Vagina (tissue), 2 donors: ENCODE measurements at places on chromosomes 3 and 15.

GRCh38 chr3:156892701-156893100, 66.5 kb downstream of the LEKR1 start:
- no peak for DNase-seq

GRCh38 chr3:71857956-71858355, 73.0 kb upstream of the PROK2 start:
- no peak for DNase-seq

DNA sequence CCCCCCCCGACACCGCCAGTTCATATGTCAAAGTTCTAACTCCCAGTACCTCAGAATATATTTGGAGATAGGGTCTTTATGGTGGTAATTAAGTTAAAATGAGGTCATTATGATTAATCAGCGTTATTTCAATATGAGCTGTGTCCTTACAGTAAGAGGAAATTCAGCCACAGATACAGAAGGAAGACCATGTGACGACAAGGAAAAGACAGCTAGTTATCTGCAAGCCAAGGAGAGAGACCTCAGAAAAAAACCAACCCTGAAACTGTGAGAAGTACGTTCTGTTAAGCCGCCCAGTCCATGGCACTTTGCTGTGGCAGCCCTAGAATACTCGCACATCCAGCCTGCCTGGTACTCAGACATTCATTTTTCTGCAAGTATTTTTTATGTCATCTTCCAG, 62.3 kb upstream of the ARL8B start:
- no peak for DNase-seq

- DNase-seq, result no peak
Observed at GRCh38 chr3:45306406-45307008, 80.4 kb upstream of the TMEM158 start.

- DNase-seq, result no peak
Observed at GRCh38 chr3:173396191-173397041, 1.1 kb upstream of the NLGN1 start.

DNA sequence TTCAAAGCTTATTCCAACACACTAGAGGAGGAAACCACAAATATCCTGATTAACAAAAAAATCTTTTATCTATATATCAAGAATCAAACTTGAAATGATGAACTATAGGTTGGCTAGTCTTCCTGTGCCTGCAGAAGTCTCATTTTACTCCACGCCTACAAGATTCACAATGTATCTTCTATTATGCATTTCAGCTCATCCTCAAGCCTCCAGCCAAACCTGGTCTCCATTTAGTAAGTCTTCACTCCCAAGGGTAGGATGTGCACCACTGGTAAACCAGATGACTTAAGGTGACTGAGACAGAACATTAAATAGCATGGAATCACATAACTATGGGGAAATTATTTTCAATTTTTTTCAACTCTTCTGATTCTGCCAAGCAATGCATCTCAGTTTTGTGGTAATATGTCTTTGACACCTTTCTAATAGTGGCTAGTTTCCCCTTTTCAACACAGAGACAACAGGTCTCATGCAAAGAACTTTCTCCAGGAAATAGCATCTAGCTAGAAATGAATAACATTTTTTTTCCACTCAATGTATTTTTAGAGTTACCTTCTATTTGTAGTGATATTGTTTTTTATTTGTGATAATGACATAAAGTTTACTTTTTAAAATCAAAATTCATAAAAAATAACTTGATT, 166.9 kb downstream of the TNIK start:
- DNase-seq, result no peak

DNA sequence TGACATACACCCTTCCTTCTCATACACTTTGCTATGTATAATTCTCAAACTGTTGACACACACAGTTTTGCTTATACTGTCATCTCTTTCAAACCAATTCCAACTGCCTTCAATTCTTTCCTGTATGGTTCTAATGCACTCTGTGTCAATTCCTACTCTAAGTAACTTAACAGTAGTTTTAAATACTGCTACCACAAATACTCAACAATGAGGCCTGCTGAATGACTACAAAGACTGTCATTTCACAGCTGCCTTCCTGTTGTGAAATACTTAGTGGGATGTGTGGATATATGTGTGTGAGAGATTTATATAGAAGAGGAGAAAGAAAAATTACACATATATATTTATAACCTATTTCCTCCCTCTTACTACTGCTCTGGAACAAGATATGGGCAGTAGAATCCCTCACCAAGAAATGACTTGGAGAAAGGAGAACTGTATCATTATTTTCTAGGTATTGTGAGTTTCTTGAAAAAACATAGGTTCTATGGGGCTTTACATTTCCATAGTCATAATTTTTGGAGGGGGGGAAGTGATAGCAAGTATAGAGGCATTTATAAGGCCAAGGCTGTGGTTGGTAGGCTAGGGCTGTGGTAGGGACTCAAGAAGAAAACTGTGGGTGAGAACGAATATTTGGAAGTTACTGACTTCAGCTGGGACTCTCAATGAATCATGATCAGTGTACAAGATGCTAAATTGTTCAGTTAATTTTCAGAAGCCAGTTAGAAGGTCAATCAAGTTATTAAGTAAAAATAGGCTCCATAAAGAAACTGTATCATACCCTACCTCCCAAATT, 88.7 kb downstream of the ANKRD28 start:
- DNase-seq, result no peak

GRCh38 chr15:50506121-50506520, 40.3 kb downstream of the USP50 start:
- DNase-seq, result no peak

- peak; percentile 34 for DNase-seq
Observed at GRCh38 chr15:26223720-26224119, 360.6 kb upstream of the ATP10A start.

- DNase-seq, result no peak
Observed at GRCh38 chr3:71541313-71541712, 42.2 kb downstream of the FOXP1 start.

DNA sequence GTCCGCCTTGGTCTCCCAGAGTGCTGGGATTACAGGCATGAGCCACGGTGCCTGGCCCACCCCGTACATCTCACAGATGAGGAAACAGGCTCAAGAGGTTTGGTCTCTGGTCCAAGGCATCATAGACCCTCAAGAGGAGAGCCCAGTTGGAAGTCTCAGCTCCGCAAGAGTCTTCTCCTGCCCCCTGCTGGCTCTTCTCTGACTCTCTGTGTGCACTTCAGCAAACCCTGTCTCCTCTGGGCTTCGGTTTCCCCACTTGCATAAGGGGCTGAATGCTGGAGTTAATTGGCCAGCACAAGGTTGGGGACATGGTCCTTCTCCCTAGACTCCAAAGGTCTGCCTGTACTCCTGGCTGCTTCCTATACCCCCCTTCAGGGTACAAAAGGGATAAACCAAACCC, 3.9 kb downstream of the MST1R start:
- DNase-seq, result no peak

DNA sequence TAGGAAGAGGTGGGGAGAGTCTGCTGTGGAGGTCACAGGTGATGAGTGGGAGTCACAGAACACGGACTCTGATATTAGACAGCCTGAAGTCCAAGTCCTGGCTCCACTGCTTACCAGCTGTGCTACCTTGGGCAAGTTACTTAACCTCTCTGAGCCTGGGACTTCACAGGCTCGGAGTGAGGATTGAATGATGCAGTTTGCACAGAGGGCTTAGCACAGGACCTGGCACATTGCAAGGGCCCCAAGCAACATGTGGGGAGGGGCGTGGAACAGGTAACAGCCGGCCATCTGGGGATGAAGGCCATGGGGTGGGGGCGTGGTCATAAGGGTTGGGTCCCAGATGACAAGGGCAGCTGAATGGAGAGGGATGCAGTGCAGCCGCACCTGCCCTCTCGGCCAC, 4.3 kb upstream of the ITIH3 start:
- DNase-seq, result no peak

GRCh38 chr3:171874879-171875278, 31.7 kb downstream of the TMEM212 start:
- DNase-seq, result no peak

DNA sequence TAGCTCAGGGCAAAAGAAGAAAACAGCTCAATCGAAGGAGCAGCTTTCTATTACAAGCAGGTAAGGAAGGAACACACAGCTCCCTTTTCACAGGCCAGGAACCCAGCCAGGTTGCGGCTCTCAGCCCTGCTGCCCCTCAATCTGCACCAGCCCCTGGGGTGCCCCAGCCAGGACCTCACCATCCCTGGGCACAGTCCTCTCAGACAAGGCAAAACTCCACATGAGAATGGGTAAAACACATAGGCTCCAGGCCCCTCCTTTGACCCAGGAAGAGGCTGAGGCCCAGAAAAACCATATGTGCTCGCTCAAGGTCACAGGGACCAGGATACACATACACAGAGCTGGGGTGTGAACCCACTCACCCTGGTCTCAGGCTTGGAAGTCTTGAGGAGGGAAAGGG, 178.7 kb upstream of the TLE3 start:
- no peak for DNase-seq

DNA sequence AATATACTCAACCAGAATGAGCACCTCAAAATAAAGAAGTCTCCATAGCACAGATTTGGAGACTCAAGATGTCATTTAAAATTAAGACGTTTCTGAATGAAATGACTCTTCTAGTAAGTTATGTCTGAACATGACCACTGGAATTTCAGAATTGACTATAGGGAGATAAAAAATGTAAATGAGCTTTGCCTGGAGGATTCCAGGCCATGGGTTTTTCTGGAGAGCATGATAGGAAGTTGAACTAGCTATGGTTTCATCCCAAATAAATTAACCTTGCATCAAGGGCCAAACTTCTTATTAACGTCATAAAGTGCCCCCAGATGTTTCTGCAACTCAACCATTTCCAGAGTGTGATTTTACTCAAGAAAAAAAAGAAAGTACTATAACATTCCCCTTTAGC, 222.6 kb upstream of the NR2F2 start:
- no peak for DNase-seq

DNA sequence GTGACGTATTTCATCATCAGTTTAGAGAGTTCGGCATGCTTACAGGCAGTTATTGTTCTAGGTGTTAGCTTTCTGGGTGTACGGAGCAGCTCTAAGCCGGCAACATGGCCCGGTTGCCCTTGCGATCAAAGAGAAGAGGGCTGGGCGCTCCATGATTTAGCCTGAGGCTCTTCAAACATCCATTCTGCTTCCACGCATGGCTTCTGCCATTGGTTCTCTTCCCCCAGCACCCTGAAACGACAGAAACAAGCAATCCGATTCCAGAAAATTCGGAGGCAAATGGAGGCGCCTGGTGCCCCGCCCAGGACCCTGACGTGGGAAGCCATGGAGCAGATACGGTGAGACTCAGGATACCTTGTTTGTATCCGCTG, 574 bp downstream of the NGRN start:
- no peak for DNase-seq

DNA sequence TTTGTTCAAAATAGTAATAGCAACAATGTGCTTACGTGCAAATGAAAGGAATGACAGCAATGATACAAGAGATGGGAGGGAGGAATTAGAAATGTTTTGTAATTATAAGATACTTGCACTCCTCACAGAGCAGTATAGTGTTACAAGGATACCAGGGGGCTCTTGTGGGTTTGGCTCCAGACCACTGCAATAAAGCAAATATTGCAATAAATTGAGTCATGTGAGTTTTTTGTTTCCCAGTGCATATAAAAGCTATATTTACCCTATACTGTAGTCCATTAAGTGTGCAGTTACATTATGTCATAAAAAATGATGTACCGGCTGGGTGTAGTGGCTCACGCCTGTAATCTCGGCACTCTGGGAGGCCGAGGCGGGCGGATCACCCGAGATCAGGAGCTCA, 864.3 kb downstream of the NSUN3 start:
- DNase-seq, result no peak

GRCh38 chr15:101012326-101013200, 93.4 kb downstream of the LRRK1 start:
- DNase-seq, result peak; percentile 83

- no peak for DNase-seq
Observed at GRCh38 chr3:167808910-167809309, 73.4 kb downstream of the SERPINI1 start.

DNA sequence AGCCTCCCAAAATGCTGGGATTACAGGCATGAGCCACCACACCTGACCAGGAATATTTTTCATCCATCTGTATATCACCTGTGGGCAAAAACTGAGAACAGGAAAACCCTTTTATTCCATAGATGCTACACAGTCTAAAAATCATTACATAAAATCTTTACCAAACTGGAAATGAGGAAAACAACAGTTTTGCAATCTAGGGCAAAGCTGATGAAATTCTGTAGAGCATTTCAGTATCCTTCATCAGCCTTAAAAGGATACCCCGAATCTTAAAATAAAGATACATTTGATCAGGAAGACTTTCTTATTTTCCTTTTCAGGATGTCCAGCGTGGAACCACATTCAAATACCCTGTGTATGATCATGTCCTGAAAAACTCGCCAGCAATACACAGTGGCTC, 7.1 kb downstream of the SIAH2 start:
- no peak for DNase-seq

- DNase-seq, result no peak
Observed at GRCh38 chr3:120678331-120678947, 3.6 kb downstream of the HGD start.

DNA sequence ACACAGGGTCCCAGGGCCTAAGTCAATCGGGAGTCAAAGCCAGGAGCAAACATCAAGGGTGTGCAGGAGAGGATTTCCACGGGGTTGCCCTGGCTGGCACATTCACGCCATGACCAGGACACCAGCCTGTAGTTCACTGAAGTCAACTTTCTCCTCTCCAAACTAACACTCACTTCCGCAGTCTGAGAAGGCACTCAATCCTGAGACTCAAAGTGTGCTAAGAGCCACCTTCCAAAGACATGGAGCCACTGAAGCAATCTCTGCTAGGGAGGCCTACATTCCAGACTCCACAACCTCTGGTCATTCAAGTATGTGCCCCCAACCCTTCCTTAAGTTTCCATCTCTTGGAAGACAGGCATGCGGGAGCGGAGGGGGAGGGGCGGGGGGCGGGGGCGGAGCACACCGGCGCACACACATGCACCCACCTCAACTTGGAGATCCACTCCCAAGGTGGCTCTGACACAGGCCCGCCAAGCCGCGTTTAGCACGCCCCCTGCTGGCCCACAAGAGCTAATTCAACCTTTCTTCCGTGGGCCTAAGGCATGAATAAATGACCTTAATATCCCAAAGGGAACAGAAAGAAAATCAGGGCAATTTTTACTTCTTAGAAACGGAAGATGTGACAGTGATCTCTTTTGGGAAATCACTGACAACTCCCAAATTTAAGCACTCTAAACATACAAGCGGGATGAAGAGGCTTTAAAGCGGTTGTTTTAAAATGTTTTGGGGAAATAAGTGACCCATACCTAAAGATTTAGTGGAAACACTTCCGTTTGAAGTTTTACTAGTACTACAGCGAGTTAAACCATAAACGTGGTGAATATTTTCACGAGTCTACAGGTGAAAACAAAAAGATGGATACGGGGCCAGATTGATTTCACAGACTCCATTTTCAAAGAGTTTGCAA, 162.5 kb upstream of the CHRNA7 start:
- DNase-seq, result no peak

- DNase-seq, result no peak
Observed at GRCh38 chr15:63369781-63370180, 11.9 kb downstream of the CA12 start.
